ENCODE measurements at places on chromosomes 1 and 21.

- peak; percentile 33 for DNase-seq
These were observed 27.5 kb downstream of the LRRC8C start for GRCh38 chr1:89660224-89661061.

DNA sequence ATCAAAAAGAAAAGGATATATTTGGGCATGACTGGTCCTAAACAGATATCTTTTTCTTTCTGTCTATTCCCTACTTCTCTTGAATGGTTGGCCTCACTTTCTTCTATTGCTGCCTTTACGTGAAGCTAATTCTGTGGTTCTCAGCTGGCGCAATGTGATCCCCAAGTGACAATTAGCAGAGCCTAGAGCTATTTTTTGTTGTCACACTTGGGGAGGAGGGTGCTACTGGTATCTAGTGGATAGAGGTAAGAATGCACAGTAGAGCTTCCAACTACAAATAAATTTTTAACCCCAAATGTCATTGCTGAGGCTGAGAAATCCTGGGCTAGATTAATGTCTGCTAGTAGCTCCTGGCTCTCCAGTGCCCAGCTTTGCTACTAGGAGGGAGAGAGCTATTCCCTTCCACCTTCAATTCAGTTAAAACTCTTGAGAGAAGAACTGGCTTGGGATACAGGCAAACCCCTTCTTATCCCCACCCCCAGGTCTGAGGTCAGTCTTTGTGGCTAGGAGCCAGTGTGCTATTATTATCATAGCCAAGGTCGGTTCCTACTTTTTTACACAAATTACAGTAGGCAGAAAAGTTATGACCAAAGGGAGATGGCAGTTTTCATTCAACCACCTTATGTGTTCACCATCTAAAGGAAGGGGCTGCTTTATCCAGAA is 102.1 kb downstream of the SNX7 start:
- DNase-seq, result no peak

DNA sequence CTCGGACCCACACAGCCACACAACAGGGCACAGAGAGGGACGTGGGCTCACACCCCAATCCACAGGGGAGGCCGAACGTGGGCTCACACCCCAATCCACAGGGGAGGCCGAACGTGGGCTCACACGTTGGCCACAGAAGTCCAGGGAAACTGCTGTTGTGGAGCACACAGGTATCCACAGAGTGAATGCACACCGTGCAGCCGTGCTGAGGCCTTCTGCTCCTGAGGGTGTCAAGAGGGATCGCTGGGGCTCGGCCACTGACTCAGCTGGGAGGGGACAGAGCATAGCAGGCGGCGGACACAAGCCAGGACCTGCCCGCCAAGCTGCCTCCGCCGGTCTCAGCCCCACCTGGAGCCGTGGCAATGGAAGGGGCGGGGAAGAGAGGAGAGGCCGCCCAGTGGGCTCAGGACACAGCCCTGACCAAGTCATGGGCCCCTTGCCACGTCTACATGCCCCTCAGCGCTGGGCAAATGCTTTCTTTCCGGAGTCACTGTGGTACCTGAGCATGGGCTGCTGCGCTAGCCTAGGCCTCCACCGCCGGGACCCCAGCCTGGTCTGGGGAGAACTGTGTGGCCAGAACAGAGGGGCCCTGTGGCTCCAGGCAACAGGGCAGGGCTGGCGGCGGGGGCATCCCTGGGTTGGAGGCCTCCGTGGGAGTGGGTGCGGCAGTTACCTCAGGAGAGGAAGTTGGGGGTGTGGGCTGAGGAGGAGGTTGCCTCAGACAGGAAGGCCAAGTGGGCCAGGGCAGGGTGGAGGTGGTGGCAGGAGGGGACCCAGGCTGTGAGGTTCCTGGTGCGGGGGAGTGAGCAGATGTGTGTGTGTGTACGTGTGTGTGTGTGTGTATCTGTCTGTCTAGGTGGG is 1.2 kb downstream of the SYTL1 start:
- DNase-seq, result no peak

DNA sequence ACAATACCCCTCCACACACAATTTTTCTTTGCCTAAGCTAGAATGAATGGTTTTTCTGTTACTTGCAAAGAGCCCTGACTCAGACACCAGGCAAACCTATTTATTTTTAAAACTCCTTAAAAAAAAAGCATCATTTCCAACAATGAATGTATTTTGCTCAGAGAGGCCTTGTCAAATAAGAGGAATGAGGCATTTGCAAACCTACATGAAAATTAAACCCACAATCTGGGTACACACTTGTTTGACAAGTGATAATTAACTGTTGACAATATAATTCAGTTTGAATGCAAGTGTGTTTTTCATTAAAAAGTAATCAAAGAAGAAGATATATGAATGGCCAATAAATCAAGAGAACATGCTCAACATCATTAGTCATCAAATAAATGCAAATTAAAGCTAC is 339.5 kb downstream of the PTPRU start:
- DNase-seq, result no peak

DNA sequence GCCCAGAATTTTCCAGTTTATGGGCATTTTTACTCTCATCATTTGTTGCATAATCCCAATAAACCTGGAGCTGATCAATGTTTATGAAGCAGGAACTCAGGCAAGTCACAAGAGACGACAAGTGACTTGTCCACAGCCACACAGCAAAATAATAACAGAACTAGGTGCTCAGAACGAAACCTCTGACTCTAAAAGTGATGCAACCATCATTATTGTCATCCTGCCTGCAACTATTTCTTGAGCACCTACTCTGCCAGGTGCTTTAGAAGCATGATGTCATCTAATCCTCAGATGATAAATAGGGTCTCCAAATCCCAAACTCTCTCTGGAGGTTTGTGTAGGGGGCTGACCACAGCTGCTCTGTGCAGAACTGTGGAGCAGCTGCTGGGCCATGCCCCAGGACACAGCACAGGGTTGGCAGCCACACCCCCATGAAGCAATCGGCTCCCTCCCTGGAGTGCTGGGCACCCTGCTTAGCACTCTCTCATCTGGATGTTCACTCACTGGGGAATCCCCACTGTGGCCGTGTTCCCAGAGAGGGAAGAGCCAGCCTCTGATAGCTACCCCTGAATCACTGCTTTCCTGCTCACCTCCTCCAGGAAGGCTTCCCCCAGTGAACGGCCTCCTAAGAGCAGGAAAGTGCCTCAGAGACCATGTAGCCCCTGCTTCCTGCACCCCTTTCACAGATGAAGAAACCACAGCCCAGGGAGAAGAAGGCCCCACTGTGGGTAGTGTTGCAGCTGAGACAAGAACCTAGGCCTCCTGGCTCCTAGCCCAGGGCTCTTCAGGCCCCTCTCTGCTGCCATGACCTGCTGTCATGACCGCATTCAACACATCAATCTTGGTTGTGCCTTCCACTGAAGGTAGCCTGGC is 2.1 kb downstream of the TTC22 start:
- DNase-seq, result peak; percentile 68

DNA sequence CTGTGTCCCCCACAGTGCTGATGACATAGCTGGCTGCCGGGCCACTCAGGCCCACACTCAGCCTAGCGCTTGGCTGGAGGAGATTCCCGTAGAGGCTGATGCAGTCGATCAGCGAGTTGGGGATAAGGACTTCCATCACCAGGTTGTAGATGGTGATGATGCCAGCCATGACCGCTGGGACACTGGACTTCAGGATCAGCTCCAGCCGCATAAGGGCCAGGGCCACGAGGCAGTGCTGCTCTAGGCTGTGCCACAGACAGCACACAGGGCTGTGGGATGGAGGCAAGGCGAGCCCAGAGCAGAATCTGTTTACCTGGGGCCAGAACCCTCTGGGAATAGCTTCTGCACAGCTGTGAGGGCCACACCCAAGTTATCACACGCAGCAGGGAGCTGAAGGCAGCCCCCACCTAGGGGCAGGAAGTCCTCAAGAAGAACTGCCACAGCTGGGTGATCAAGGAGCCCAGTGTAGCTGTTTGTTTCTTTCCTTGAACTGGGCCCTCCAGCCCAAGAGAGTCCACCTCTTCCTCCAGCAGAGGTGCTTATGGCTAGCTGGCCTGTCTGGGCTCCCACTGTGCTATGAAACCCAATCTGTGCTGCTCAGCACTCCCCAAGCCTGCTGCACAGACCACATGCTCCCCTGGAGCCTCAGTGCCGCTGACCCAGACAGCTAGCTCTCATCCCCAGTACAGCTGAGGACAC is 6.2 kb downstream of the SLC2A1 start:
- DNase-seq, result no peak

DNA sequence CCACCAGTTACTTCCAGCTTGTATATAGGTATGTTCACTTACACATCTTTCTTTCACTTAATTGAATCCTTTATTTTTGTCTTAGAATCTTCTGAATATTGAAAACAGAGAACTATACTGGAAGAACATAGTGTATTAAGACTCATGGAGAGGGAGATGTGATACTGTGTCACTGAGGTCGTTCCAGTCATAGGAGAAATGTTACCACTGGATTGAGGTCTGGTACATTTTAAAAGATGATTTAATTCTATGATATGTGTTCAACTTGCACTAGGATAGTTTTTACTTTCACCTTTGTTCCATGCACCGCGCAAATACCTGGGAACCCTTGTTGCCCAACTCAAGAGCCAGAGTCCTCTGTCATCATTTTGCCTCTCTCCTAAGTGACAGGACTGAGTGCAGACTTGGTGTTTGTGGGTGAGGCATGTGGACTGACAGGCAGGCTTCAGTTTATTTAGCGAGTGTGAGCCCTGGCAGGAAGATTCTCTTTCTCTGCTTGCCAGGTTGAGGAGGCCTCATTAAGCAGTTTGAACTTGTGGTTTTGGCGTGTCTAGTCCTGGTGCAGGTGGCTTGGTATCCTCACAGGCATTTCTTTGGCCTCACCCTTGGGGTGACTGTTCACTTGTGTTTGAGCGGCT is 63.7 kb downstream of the DYRK1A start:
- no peak for DNase-seq

- DNase-seq, result peak; percentile 92
These were observed 27.7 kb upstream of the SPOCD1 start for GRCh38 chr1:31843506-31843905.

- no peak for DNase-seq
These were observed 1.2 kb downstream of the TNFRSF18 start for GRCh38 chr1:1204998-1205768.

GRCh38 chr1:89723863-89724262 is 90.9 kb downstream of the LRRC8C start:
- DNase-seq, result peak; percentile 58

DNA sequence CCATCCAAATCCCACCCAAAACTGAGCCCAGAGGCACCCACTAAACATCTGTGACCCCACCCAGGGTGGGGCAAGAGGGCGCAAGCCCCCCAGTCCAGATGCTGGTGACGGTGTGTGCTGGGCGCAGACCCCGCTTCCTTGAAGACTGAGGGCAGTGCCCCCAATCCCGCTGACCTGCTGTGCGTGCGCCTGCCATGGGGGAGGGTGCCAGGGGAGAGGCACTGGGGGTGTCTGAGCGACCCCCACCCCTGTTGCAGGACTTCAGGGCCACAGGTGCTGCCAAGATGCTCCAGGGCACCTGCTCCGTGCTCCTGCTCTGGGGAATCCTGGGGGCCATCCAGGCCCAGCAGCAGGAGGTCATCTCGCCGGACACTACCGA is 13.3 kb downstream of the COL6A2 start:
- peak; percentile 3 for DNase-seq

- no peak for DNase-seq
These were observed 36.6 kb upstream of the HSD3B1 start for GRCh38 chr1:119470377-119470776.

DNA sequence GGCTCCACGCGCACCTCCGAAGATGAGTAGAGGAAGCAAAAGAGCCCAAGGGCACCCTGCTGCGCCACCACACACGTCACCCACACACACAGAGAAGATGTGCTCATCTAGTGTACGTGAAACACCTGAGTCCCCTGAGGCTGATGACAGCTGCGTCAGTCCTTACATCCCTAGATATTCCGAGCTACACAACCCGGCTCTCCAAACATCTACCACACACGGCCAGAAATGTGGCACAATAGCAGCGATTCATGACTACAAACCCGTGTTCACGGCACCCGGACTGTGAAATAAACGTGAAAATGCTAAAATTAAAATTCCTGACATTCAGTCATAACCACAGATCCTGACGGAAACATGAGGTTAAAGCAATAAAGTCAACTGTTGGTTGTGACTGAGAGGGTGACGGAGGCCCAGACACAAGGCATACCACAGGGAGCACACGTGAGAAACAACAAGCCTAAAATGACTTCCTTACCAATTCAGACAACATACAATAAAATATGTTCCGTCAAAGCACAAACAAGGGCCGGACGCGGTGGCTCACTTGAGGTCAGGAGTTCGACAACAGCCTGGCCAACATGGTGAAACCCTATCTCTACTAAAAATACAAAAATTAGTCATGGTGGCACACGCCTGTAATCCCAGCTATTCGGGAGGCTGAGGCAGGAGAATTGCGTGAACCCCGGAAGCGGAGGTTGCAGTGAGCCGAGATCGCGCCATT is 7.3 kb downstream of the SSU72 start:
- DNase-seq, result no peak

DNA sequence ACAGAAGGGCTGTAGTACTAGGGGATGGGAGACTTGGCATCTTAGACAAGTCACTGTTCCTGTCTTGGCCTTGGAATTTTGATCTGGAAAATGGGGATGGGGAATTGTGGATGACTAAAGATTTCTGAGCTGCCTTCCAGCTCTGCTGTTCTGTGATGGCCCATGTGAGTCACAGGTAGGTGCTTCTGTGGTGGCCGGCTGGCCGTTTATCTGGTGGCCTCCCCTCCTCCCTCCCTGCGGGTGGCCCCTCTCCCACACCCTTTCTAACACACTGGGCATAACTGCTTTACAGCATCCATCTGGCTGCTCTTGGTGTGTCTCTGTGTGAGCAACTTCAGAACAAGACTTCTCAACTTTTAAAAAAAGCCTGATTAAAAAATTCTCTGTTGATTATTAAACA is 35.9 kb downstream of the KCNA2 start:
- no peak for DNase-seq

DNA sequence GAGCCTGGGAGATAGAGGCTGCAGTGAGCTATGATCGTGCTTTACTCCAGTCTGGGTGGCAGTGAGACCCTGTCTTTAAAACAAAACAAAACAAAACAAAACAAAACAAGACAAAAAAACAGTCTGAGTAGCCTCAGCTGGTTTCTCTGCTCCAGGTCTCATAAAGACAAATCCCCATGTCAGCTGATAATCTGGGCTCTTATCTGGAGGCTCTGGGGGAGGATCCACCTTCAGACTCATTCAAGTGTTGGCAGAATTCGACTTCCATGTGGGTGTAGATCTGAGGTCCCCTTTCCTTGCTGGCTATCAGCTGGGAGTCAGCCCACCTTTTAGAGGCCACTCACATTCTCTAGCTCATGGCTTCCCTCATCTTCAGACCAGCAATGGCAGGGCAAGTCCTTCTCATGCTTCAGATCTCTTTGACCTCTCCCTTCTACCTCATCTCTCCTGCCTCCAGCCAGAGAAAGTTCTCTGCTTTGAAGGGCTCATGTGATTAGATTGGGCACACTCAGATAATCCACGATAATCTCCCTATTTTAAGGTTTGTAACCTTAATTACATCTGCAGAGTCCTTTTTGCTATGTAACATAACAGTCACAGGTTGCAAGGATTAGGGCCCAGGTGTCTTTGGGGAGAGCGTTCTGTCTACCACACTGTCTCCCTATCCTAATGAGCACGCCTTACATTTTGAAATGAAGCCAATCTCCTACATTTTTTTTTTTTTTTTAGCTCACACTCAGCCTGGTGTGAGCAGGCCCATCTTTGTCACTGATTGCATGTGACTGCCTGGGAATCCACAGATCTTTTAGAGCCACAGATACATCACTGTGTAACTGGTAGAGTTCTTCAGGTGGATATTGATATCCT is 7.5 kb upstream of the PYCR2 start:
- DNase-seq, result no peak

GRCh38 chr1:109341944-109342930 is 35.4 kb upstream of the MYBPHL start:
- no peak for DNase-seq
